ENCODE measurements at places on chromosomes 1 and 21.

DNA sequence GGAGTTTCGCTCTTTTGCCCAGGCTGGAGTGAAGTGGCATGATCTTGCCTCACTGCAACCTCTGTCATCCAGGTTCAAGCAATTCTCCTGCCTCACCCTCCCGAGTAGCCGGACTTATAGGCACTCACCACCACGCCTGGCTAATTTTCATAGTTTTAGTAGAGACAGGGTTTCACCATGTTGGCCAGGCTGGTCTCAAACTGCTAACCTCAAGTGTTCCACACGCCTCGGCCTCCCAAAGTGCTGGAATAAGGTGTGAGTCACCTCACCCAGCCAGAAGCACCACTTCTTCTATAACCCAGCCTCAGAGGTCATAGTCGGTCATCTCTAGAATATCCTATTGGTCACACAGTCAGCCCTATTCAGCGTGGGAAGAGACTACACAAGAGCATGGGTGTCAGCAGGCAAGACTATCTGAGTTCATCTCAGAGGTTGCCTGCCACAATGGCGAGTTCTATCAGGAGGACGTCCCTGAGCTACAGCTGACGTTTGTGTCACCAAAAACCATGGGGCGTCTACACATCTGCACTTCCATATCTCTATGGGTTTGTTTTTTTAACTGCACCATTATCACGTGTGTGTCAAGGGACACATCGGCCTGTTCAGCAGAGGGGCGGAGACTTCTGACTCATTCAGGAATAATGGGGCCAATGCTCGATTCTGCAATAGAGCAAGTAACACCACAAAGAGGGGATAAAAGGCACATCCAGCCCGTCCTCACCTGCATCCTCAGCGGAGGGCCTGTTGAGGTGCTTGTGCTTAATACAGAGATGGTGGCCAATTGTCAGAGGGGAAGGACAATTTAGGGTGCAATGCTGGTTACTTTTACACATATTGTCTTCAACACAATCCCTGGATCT lies 256.3 kb upstream of the IRF2BP2 start:
- DNase-seq: no peak

DNA sequence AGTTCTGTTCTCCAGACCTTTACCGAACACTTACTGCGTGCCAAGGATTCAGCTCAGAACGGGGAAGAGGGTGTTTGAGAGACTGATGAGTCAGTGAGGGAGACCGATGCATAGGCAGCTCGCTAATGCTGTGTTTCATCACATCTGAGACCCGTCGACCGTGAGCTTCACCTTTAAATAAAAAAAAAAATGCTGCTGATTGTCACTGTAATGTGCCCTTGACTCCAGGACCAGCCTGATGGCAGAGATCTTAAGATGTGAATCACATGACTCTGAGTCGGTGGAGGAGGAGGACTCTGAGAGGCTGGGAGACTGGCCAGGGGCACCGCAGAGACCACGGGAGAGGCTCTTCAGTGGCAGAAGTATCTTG lies 28.8 kb downstream of the SPSB1 start:
- DNase-seq: no peak

DNA sequence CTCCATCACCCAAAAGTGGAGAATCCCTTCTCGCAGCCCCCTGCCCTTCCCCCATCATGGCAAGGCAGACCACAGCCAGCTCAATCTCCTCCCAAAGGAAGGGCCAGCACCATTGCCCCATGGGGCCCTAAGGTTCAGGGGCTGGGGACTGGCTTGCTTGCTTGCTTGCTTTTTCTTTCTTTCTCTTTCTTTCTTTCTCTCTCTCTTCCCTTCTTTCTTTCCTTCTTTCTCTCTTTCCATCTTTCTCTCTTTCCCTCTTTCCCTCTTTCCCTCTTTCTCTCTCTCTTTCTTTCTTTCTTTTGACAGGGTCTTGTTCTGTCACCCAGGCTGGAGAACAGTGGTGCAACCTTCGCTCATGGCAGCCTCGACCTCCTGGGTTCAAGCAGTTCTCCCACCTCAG lies 38.1 kb upstream of the CAMK1G start:
- DNase-seq: no peak

- DNase-seq: peak; percentile 32
These were observed 2.4 kb downstream of the NTRK1 start for GRCh38 chr1:156862997-156863599.

GRCh38 chr1:109105881-109106280 lies 8.0 kb upstream of the ELAPOR1 start:
- DNase-seq: no peak

DNA sequence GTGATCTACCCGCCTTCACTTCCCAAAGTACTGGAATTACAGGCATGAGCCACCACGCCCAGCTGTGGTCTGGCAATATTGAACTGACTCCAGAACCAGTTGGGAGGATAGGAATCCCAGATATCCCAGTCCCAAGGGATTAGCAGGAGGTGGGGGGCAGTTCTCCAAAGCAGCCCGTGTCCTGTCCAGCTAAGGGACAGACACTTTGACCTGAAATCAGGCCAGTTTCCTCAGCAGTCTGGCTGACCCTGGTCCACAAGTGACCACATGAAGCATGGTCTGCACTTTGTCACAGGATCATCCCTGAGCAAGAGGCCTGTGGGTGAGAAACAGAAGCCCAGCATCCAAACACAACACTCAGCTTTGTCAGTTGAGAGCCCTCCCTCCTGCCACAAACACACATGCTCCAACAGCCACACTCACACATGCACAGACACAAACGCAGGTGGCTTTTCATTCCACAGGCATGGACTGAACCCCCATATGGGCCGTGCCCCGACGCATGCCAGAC lies 2.7 kb upstream of the FDPS start:
- DNase-seq: no peak

DNA sequence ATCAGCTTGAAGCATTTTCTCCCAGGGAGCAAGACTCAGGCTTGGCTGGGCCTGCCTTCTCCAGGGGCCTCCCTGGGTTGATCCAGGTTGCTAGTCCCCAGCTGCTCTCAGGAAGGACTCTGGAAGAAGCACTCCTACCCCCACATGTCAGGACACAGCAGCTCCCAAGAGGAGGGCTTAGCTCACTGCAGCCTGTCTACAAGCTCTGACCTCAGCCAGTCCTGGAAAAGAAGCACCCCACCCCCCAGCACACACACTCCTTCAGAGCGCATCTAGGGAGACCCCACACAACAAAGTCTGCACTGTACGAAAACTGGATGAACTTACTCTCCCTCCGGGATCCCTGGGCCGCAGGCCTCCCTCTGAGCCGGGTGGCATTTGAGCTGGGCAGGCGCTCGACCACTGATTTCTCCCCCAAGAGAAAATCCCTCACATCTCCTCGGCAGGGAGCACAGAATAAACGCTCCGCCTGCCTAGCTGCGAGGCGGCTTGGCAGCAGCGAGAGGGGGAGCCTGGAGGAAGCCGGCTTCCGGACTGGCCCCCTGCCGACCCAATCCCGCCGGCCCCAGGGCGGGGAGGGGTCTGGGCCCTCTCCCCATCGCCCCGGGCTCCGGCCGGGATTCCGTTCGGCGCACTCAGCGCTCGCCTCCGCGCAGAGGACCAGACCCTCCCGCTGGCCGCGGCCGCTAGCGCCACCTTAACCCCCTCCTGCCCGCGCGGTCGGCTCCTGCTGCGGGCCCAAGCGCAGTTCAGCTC lies at the start of gene KCNA2:
TSS of gene KCNA2 (minus strand) at position 458 of the 756 bp plus-strand sequence. CDS start 1,576 bp downstream, outside the sequence.
- no peak for DNase-seq

- DNase-seq: no peak
These were observed 214.0 kb downstream of the ZC3H11B start for GRCh38 chr1:219398815-219399396.

DNA sequence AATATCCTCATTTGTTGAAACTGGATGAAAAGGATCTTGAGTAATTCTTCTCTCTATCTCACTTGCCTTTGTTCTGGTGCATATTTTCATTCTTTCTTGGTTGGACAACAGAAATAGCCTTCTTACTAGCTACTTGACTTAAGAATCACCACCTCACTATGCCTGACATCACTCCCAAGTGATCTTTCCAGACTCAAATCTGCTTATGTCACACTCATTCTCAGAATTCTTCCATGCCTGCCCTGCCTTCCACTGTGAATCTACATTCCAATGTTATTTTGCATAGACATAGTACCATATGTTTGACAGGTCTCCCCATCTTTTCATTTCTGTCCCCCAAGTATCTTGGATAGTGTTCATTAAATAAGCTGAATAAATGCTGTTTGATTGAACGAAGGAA lies 78.5 kb upstream of the DPYD start:
- no peak for DNase-seq

DNA sequence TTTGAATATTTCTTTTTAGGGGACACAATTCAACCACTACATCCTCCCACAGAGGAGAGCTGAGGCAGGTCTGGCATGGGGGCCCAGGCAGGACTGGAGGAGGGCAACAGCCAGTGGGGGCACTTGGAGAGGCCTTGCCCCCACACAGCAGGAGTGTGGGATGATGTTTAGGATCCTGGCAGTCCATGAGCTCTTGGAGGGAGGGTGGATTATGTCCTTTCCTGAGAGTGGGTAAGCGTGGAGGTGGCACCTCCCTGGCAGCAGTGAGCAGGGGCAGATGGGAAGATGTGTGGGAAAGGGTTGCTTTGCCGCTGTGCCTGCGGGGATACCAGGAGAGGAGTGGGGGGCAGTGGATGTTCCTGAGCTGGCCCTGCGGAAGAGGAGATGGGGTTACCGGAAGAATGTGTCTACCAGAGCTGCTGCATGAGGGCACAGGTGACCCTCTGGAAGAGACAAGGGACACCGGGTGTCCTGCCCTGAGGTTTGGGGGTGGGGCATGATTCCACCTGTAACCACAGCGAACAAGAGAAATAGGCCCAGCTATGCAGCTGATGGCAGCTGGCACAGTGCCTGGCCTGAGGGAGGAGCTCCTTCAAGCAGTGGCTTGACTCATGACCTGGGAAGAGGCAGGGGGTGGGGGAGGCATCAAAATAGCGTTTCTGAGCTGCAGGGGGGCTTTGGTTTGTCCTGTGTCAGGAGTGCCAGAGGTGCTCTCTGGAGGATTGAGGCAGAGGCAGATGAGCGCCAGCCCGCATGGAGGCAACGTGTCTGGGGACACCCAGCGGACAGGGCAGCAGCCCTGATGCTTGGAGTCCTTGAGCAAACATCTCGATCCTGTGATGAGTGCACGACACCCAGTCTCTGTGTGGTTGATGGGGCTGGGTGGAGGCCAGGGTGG lies 123.9 kb upstream of the TMPRSS2 start:
- peak; percentile 43 for DNase-seq

GRCh38 chr1:78143152-78143551 lies 97.4 kb downstream of the GIPC2 start:
- DNase-seq: no peak

GRCh38 chr1:240319998-240320397 lies 228.3 kb downstream of the FMN2 start:
- DNase-seq: no peak

- DNase-seq: no peak
These were observed 64.1 kb upstream of the TMPRSS15 start for GRCh38 chr21:18467715-18468114.

DNA sequence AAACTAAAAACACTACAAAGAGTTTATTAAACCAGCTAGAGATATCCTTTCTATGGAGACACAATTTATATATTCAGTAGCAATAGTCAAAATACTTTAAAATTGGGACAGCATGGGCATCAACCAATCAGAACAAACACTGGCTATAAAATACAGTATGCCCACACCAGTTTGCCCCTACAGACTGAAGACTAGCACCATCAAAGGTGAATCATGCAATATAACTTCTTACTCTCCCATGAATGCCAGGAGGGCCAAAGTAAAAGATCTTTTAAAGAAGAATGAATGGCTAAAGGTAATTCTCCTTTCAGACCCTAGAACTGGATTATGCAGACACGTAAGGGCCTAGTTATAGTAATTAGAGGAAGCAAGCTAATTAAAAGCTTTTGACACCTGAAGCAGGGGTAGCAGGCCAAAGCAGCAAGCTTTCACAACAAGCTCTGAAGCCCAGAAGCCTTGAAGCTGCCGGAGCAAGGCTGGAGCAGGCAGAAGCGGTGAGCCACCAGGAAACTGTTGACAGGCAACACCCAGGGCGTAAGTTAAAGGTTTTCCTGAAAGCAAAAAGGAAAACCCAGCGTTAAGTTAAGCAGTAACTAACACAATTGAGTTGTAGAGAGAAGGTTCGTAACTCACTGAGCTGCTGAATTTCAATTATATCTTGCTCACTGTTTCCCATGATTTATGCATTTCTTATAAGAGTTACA lies 99.3 kb downstream of the CDC42BPA start:
- DNase-seq: no peak

GRCh38 chr1:219837274-219837993 lies 90.9 kb downstream of the SLC30A10 start:
- peak; percentile 46 for DNase-seq

Measured in Jurkat, Clone E6-1 (cell line).